ENCODE measurements at places on chromosomes 4 and X.

- no peak for DNase-seq
Observed at GRCh38 chrX:153501530-153501929, 6.8 kb downstream of the BGN start.

DNA sequence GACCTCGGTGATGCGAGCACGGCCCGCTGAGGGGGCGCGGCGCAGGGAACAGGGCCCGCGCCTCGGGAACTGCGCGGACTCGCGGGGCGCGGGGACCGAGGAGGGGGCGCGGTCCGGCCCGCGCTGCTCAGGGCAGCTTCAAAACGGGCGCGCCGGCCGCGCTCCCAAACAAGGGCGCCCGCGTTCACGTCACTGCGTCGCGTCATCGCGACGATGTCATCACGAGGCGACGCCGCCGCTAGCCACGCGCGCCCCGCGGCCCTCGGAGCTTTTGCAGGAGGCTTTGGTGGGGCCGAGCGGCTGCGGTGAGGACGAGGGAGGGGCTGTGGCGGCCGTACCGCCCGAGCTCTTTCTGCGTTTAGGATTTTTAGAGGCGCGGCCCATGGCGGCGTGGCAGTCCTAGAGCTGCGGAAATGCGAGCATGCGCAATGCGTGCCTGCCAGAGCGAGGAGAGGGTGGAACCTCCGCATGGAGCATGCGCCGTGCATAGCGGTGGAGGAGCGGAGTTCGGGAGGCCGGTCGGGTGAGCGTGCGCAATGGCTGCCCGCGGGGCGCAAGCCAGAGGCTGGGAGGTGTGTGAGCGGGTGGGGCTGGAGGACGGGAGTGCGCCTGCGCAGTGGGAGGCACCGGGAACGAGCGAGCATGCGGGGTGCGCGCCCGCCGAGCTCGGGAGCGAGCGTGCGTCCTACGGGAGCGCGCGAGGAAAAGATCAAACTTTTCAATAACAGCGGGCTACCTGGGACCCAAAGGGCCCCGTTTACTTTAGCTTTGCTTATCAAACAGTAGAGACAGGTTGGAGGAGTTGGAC lies at the start of gene PPP2R3B:
PPP2R3B (minus strand) TSS at position 140 of the 808 bp plus-strand sequence. CDS start 216 bp downstream, outside the sequence.
- peak; percentile 98 for DNase-seq

GRCh38 chr4:152106113-152106763 lies 345.4 kb upstream of the GATB start:
- DNase-seq: no peak

DNA sequence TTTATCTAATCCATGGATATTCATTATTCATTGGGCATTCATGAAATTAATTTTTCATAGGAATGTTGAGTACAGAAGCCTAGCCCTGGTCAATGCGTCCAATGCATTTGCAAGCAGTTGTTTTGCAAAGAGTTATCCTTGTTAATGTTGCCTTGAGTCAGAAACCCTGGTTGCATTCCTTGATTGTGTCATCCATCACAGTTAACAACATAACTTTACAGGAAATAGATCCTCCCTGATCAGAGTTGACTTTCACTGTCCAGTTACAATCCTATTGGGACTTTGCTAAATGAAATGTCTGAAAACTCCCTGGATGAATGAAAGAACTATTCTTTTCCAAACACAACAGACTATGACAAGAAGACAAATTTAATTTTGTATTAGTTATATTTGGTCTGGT lies 924.3 kb upstream of the SLIT2 start:
- DNase-seq: no peak

DNA sequence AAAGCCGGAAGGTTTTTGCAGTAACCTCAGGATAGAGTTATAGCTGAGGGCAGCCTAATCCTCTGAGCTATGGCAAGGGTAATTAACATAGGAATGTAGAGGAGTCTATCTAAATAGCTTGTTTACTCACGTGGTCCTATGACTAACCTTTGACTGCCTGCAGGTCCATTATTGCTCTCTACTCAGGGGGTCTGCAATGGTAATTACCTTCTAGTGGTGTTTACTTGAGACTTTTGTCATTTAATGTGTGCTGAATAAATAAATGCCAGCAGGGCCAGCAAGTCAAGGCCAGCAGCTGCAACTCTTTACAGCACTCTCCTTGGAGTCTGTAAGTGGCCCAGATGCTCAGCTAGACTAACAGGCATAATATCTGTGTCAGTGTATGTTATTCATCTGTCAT lies 212.7 kb upstream of the FMR1 start:
- DNase-seq: no peak

GRCh38 chrX:107734646-107735045 lies 40.9 kb downstream of the TSC22D3 start:
- no peak for DNase-seq

All from stimulated activated CD8-positive, alpha-beta memory T cell treated with anti-CD3 and anti-CD28 coated beads, Interleukin-7, amount 100 ng/mL, for 48 hours (primary cell).